ENCODE measurements at places on chromosomes 3 and 15.
A peak's percentile ranks its signal among the peaks of the same experiment; 100 is the strongest.

DNA sequence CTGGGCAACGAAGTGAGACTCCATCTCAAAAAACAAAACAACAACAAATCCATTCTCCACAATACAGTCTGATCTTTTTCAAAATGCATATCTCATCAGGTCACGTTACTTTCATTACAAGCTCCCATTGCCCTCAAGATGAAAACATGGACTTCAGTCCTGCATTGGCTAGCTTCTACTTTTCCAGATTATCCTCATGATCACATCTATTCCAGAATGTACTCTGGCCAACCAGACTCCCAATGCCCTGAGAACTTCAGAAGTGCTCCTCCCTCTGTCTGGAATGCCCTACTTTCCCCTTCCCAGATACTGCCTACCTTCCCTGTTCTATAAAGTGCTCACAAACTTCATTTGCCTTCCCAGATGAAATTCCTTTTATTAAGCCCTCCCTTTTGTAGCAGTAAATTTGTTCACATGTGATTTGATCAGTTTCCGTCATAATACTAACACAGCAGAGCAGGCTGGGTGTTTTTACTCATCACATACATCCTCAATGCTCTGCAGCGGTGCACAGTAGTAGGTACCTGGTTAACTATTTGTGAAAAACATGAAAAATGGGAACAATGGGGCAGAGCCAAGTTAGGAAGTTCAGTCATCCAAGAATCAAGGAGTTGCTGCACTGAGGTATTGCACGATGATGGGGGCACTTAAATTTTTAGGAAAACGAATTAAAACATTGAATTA is 5.3 kb downstream of the RPL22L1 start:
- DNase-seq = no peak

- no peak for DNase-seq
Observed at GRCh38 chr3:40336511-40337135, 27.1 kb downstream of the EIF1B start.

DNA sequence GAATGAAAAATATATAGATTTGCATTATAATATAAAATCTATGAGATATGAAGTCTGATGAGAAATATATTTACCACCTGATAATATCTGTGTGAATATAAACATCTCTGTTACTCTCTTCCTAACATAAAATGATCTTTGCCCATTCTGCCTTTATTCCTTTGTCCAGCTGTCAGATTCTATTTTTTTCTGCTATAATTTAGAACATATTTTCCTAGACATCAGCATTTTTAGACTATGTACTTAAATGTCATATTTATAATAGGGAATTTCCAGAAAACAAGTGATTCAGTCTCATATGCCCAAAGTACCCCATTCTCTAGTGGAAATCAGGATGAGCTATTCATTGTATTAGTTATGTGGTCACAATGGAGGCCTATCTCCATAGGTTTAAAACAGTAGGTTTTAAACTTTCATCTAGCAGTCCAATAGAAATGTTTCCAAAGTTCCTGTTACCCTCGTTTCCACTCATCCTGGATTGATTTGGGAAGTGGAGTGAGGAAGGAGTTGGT is 83.3 kb downstream of the FILIP1L start:
- no peak for DNase-seq

GRCh38 chr3:122245513-122246174 is 62.2 kb downstream of the CASR start:
- DNase-seq = peak; percentile 1

DNA sequence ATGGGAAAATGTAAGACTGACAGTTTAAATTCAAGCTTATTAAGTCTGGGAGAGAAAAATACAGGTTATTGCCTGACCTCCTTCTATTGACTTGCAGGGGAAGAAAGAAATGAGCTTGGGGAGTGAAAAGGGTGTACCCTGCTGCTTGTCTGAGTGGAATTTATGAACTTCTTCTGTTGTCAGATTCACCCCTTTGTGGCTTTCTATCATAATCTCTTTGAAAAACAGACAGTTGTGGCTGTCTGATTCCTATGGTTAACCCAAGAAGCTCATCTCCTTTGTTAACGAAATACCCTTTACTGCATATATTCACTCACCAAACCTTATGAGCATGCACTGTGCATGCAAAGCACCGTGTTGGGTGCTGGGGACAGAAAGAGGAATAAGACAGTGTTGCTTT is 22.5 kb downstream of the GPD1L start:
- no peak for DNase-seq

GRCh38 chr15:29410338-29410737 is 140.7 kb upstream of the NSMCE3 start:
- DNase-seq = peak; percentile 15

- DNase-seq = no peak
Observed at GRCh38 chr3:53555068-53555588, 60.7 kb downstream of the CACNA1D start.

DNA sequence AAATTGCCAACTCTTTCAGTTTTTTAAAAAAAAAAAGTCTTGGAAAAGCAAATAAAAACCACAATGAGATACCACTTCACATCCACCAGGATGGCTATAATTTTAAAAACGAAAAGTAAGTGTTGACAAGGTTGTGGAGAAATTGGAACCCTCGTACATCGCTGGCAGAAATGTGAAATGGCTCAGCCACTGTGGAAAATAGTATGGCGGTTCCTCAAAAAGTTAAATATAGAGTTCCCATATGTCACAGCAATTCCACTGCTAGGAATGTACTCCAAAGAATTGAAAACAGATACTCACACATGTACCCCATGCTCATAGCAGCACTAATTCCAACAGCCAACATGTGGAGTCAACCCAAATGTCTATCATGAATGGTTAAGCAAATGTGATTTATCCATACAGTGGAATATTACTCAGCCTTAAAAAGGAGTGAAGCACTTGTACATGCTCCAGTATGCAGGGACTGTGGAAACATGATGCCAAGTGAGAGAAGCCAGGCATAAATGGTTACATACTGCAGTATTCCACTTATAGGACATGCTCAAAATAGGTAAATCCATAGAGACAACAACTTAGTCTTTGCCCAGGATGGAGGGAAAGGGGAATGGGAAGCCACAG is 73.8 kb upstream of the PCSK6 start:
- no peak for DNase-seq

DNA sequence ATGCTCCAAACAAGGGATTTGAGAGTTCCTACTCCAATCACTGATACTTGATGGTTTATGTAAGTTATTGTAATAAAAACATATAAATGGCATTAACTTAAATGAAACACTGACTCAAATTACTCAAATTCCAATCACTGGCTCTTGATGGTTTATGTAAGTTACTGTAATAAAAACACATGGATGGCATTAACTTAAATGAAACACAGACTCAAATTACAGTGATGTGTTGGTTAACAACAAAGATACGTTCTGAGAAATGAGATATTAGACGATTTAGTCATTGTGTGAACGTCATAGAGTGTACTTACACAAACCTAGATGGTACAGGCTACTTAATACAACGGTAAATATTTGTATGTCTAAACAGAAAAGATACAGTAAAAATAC is 6.6 kb downstream of the MOBP start:
- DNase-seq = no peak

DNA sequence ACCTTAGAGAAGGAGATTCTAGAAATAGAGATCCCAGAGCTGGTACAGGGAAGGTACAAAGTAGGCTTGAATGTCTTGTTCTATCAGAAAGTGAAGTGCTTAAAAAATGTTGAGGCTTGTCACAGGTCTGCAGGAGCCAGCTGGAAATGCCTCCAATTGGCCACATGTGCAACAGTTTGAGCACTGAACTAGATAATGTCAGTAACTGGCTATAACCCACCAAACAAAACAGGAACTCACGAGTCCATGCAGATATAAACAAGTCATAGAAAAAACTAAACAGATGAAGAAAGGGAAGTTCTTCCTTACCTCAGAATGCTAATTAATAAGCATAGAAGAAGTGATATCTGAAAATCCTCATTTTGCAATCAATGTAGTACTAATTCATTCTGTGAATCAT is 11.9 kb upstream of the TF start:
- DNase-seq = no peak

- no peak for DNase-seq
Observed at GRCh38 chr15:74497584-74497983, 36.6 kb upstream of the UBL7 start.
